HL-60 (cell line): ENCODE measurements at places on chromosomes 11 and 22.
A peak's percentile ranks its signal among the peaks of the same experiment; 100 is the strongest.

GRCh38 chr11:98568013-98568412 is 452.7 kb upstream of the CNTN5 start:
- no peak for DNase-seq

DNA sequence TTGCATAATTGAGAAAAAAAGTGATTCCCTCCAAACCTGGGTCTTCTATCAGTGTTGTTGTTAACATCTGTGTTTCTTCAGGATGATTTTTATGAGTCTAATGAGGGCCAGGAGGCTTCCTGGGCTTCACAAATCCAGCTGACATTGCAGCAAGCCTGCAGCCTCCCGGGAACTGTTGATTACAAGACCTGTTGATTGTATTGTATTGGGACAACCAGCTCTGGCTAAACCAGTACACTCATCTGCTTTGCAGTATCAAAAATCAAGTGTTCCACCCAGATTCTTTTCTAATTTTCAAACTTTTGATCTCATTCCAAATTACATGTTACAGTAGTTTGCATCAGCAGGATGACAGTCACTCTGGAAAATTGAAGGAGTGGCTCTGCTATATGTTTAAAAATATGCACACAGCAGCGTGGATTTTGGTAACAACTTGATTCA is 16.1 kb upstream of the PRSS23 start:
- DNase-seq: no peak

DNA sequence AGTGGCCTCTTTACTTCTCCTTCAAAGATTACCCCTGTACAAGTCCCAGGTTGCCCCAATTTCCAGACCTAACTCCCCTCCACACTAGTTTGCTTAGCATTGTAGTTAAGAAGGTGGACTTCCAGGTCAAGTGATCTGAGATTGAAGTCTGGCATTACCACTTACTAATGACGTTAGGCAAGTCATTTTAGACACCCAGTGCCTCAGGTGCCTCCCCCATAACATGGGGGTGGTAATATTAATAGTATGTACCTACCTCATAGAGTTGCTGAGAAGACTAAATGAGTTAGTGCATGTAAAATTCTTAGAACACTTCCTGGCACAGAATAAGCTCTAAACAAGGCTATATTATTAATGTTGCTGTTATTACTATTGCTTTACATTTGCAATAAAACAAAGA is 93.4 kb downstream of the SPON1 start:
- DNase-seq: no peak

- DNase-seq: no peak
These were observed 173.4 kb downstream of the MIAT start for GRCh38 chr22:26830837-26831236.

GRCh38 chr22:17159504-17159951 is 451 bp upstream of the HDHD5 start:
- DNase-seq: peak; percentile 10

GRCh38 chr11:77113382-77114088 is 10.9 kb downstream of the OMP start:
- DNase-seq: peak; percentile 21

- no peak for DNase-seq
These were observed 98.0 kb downstream of the PDE2A start for GRCh38 chr11:72576243-72576595.

- DNase-seq: no peak
These were observed 18.3 kb downstream of the POLDIP3 start for GRCh38 chr22:42596336-42596735.

DNA sequence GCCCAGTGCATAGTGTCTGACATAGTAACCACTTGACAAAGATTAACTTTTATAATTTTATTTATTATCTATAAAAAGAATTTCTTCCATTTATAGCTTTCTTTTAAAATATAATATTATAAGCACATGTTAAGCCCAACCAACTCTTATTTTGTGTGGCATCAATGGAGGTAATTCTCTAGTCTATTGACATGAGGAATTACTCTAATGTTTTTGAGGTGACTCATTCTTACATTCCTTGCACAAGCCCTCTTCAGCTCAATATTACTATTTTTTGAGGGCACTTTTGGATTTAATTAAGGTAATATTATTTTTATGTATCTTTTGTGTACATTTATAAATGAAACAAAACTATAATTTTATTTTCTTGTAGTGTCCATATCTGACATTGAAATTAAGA is 59.6 kb downstream of the AASDHPPT start:
- DNase-seq: no peak
